ENCODE measurements at places on chromosomes 13 and 19. TPM values are rescaled to one million over a fixed set of nuclear protein-coding genes. Genes with fewer than 3 reads are reported as not detected.

IRS2 gene
- 9.3 TPM for polyA plus RNA-seq

NMRK2 gene
- 0.43 TPM for polyA plus RNA-seq

CYP2S1 gene
- polyA plus RNA-seq: 68.1 TPM

GRCh38 chr13:68380041-68380973 is 1150.2 kb upstream of the PCDH9 start:
- no peaks in the 10 kb centered on the region for H3K27me3 ChIP-seq
- no peaks in the 10 kb centered on the region for H3K4me1 ChIP-seq
- H3K27ac ChIP-seq: no peak overlapping the region

DNA sequence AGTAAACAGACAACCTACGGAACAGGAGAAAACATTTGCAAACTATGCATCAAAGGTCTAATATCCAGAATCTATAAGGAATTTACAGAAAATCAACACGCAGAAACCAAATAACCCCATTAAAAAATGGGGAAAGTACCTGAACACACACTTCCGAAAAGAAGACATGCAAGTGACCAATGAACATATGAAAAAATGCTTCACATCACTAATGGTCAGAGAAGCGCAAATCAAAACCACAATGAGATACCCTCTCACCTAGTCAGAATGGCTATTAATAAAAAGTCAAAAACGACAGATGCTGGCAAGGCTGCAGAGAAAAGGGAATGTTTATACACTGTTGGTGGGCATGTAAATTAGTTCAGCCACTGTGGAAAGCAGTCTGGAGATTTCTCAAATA is 29.5 kb downstream of the SLC25A15 start:
- H3K4me3 ChIP-seq: no peak overlapping the region
- no peak overlapping the region for H3K27ac ChIP-seq
- no peak for DNase-seq
- H3K4me1 ChIP-seq: peaks cover 2% of the 10 kb centered on the region
- H3K27me3 ChIP-seq: no peaks in the 10 kb centered on the region

DNA sequence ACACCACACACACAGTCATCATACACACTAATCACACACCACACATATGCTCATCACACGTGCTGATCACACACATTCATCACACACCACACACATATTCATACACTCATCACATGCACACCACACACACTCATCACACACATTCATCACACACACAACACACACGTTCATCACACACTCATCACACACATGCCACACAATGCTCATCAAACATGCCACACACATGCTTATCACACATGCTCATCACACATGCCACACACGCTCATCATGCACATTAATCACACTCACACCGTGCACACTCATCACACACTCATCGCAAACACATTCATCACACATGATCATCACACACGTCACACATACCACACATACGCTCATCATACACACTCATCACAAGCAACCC is 47.5 kb downstream of the C1QTNF9 start:
- no peaks in the 10 kb centered on the region for H3K27me3 ChIP-seq
- H3K4me3 ChIP-seq: no peak overlapping the region
- DNase-seq: no peak
- H3K4me1 ChIP-seq: no peaks in the 10 kb centered on the region
- H3K36me3 ChIP-seq: no peaks in the 10 kb centered on the region
- H3K27ac ChIP-seq: no peak overlapping the region

All from large intestine (tissue), 12 donors.